Activated naive CD4-positive, alpha-beta T cell treated with anti-CD3 and anti-CD28 coated beads for 36 hours (primary cell): ENCODE measurements at places on chromosomes 13 and 19. TPM values are rescaled to one million over a fixed set of nuclear protein-coding genes. Genes with fewer than 3 reads are reported as not detected.

GRCh38 chr13:66981912-66982311, 248.2 kb downstream of the PCDH9 start:
- DNase-seq = no peak

- DNase-seq = no peak
These were observed 46.5 kb downstream of the LYL1 start for GRCh38 chr19:13056052-13056660.

DNA sequence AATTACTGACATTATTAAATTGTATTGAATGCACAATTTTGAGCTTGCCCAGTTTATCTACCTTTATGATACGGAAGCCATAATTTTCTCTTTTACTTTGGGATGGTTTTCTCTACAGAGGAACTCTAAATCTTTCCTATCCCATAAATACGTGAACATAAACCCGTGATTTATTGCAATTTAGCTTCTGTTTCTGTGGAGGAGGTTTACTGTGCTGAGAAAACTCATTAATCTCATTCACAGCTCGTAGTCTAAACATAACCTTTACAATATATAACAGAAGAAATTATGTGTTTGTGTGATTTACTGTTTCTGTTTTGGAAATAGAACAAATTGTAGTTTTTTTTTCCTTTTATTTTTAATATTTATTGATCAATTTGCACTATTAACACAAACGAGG, 207.1 kb upstream of the PCDH9 start:
- no peak for DNase-seq

Gene ZNF320
- 4.6 TPM for total RNA-seq

DNA sequence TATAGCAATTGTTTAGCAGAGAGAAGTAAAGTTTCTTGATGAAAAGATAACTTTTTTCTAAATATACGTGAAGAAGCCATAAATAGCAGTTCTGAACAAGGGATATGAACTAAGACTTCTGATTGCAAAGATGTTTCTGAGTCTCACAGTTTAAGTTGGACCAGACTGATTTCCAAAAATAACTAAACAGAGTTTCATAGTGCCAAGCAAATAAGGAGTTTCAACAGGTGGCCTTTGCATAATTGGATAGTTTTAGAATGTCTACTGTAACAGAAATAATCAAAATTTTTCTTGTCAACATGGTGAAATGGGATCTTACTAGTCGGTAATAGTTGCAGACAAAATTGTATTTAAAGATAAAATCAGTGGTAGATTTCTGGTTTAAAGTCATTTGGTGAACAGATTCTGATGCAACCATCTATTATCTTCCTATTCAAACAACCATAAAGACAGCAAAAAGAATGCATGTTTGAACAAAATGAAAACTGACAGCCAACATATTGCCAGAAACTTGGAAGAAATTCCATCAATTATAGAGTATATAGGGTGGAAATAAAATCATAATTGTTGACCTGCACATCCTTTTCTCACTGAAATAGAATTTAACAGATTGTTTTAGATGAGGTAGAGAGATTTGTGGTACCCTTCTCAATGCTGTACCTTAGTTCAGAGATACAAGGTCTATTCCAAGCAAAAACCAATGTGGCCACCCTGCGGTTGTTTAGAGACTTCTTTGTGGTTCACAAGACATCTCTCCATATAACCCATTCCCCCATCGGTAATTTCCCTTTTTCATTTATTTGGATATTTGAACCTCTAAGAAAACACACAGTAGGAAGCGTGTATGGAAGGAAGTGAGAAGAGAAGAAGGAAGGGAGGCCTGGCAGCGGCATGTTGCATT, 275.3 kb downstream of the COG6 start:
- DNase-seq = no peak

GRCh38 chr13:27379694-27380641, 44.5 kb upstream of the GTF3A start:
- peak; percentile 82 for DNase-seq

DNA sequence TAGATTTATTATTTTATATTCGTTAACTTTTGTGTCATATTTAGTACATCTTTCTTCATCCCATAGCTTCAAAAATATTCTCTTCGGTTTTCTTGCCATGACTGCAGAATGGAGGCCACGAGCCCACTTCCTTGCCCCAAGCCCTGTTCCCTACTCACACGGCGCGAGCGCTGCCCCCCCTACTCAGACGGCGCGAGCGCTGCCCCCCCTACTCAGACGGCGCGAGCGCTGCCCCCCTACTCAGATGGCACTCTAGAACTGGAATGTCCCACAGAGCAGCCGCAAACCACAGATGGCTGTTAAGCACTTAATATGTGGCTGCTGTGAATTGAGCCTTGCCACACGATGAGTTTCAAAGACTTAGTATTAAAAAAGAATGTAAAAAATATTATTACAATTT, 102.2 kb upstream of the PEG3 start:
- no peak for DNase-seq

- DNase-seq = no peak
These were observed 77.4 kb upstream of the NBEA start for GRCh38 chr13:34864671-34865070.

- DNase-seq = peak; percentile 7
These were observed 94.1 kb downstream of the PCCA start for GRCh38 chr13:100182900-100183490.

GRCh38 chr13:110989331-110989730, 74.5 kb upstream of the ANKRD10 start:
- no peak for DNase-seq

GRCh38 chr13:109157275-109157674, 527.9 kb downstream of the MYO16 start:
- DNase-seq = no peak

DNA sequence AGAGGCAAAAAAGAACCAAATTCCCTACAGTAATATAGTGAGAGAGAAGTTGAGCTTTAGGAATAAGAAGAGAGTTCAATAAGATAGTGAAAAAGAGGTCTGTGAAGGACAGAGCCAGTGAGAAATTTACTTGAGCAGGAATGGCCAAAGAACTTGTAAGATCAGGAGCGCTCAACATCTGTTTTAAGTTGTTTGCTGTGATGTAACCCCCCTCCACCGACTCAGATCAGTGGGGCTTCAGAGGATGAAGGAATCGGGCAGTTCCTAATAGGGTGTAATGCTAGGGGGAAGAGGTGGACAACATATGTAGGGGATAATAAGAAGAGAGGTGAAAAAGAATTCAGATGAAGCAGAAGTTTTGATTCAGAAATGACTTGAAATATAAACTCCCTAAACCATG, 85.3 kb upstream of the FNDC3A start:
- DNase-seq = no peak

DNA sequence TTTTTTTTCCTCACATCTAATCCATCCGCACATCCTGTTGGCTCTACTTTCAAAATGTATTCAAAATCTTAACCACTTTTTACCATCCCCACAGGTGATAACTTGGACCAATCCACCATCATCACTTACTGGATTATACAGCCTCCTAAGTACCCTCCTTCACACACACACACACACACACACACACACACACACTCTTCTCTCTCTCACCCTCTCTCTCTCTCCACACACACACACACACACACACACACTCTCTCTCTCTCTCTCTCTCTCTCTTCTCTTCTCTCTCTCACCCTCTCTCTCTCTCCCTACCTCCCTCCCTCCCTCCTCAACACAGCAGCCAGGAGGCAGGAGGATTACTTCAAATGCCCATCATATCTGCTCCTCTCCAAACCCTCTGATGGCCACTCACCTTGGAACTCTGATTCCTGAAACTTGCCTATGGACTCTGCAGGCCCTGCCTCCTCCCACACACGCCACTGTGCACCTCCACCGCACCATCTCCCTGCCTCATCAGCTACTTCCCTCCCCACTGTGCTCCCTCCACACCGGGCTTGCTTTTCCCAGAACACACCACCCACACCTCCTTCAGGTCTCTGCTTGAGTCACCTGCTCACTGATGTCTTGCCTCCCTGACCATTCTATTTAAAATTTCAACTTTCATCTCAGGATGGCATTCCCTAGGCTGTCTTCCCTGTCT, 39.7 kb downstream of the RCBTB2 start:
- peak; percentile 30 for DNase-seq

DNA sequence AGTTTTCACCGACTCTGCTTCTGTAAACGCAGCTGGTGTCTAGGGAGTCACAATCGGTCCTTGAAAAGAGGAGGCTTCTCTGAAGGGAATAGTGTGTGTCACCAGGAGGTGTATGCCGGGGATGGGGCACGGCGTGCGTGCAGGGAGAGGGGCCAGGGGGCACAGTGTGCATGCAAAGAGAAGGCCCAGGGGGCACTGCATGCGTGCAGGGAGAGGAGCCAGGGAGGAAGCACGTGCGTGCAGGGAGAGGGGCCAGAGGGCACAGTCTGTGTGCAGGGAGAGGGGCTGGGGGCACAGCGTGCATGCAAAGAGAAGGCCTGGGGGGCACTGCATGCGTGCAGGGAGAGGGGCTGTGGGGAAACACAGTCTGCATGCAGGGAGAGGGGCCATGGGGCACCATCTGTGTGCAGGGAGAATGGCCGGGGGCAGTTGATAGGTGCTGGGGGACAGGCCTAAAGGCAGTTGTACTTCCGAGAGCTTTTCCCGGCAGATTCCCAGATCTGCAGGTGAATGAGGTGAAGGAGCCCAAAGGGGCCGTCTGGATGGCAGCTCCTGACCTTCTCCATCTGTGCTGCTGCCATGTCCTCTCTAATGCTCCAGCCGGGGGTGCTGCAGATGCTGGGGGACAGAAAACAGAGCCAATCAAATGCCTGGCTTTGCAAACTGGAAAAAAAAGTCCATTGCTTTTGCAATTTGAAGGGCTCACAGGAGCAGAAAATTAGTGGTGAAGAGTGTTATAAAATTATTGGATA, 36.4 kb downstream of the ATP11A start:
- no peak for DNase-seq

- DNase-seq = no peak
These were observed 12.4 kb upstream of the TINCR start for GRCh38 chr19:5580161-5580571.

GRCh38 chr19:28884786-28885476, 328.0 kb downstream of the UQCRFS1 start:
- no peak for DNase-seq
